ENCODE measurements at places on chromosomes 11 and 22.
A peak's percentile ranks its signal among the peaks of the same experiment; 100 is the strongest.

- no peak for DNase-seq
These were observed 86.6 kb downstream of the MAML2 start for GRCh38 chr11:96256215-96257011.

GRCh38 chr11:64102005-64102738 lies 63.7 kb downstream of the MACROD1 start:
- DNase-seq: peak; percentile 66

DNA sequence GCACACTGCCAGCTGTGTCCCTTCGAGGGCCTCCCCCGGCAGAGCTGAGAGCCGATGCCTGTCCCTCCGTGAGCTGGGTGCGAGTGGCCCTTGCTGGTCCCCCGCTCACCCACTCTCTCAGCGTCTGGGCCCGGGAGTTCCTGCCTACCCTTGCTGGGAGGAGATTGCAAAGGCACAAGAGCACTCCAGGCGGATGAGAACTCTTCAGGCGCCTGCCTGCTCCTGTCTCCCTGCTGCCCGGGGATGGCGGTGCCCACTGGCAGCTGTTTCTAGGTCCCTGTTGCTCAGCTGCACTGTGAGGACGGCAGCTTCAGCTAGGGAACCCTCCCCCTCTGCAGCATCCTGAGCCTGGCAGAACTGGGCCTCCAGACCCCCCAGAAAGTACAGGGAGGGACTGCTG lies 61.1 kb downstream of the FLRT1 start:
- peak; percentile 74 for DNase-seq

GRCh38 chr11:3950996-3951660 lies 95.7 kb downstream of the STIM1 start:
- DNase-seq: no peak

- no peak for DNase-seq
These were observed 9.7 kb downstream of the TSPAN32 start for GRCh38 chr11:2311353-2312133.

- DNase-seq: no peak
These were observed 840.3 kb downstream of the OPCML start for GRCh38 chr11:132691848-132692550.

DNA sequence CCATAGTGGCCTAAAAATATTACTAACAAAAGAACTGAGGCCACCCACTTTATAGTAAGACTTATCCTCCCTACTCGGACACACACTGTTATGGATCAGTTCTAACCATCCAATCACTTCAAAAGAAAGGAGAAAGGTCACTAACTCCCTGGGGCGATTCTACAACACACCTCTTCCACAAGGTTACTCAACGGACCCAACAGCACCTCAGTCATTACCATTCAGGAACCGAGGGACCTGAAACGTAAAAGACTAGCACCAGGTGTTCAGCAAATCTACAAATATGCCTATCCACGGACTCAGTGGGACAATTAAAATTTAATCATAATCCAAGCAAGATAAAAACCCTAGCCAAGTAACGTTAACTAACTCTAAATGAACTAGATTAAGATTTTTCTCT lies 1.6 kb downstream of the HNRNPUL2 start:
- DNase-seq: peak; percentile 23

DNA sequence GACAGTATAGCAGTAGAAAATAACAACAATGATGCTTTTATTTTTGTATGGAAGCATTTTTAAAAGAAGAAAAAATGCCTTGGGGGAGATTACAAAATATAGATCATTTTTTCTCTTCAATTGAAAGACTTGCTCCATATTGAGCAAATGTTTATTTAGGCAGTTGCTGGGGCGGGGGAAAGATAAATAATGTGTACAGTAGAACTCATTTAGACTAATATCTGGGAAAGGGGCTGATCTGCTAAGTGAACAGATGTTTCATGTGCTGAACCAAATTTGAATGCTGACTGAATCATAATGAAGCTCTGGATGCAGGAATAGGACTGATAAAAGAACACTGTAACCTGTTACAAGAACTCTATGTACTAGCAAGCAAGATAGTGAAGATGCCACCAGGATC lies 457.1 kb upstream of the TENM4 start:
- DNase-seq: no peak

GRCh38 chr11:21650961-21651360 lies 541.9 kb upstream of the ANO5 start:
- DNase-seq: no peak

DNA sequence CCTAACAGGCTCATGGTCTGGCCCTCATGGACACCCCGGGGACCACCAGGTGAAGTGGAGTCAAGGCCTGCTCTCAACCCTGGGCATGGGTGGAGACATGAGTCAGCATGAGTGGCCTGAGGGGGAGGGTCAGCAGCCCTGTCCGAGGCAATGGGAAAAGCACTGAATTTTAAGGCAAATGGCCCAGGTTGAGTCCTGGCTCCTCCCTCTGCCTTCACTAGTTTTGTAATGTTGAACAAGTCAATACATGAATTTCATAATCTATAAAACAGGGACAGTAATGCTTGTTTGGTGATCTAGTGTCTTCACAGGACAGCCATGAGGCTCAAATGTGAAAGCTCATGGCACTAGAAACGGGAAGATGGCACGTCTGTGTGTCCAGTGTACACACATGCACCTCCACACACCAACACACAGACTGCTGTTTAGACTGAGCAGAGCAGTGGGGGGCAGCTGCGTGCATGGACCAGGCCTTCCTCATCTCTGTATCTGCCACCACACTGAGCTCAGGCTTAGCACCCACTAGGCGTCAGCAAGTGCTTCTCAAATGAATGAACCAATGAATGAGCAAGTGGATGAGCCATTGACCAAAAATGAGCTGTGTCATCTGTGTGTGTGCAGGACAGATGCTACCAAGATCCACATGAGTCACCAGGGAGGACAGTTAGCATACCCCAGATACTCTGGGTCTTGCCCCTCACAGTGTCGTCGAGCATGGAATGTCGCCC lies 63.4 kb downstream of the NRXN2 start:
- DNase-seq: no peak

DNA sequence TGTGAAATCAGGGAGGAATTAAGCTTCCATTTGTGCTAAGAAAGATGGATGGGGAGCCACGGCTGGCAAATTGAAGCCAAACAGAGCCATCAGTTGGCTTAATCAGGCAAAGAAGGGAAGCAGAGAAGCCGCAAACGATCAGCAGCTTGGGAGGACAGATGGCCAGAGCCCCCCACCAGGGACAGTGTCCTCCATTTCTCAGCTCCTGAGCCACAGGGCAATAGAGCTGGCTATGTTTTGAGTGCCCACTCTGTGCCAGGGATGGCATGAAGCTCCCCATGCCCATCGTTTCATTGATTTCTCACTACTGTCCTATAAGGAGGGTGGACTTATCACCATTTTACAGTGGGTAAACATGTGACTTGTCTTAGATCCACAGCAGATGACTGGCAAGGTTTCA lies 126.3 kb upstream of the ASPHD2 start:
- no peak for DNase-seq

DNA sequence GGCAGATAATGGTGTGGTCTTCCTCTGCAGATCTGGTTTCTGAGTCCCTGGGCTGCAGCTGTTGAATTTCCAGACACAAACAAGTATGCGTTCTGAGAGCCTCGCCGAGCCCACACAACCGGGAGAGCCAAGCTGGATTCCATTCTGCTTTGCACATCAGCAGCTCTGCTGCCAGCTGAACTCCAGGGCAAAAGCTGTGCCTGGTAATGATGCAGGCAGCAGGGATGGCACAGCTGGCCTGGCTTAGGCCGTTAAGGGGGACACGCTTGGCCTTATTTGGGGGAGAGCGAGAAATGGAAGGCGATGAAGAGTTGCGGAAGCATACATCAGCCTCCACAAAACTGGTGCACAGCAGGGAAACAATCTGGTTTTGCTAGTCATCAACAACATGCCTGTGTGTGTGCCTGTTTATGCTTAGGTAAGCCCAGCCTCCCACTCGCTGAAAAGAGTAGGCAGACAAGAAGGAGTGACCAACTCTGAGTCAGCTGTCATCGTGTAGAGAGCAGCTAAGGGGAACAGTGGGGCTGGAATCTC lies 25.1 kb downstream of the ADAMTS8 start:
- DNase-seq: no peak

- DNase-seq: no peak
These were observed 11.5 kb upstream of the SPI1 start for GRCh38 chr11:47389577-47390421.

GRCh38 chr22:41203118-41203517 lies 2.0 kb upstream of the L3MBTL2 start:
- no peak for DNase-seq

- DNase-seq: peak; percentile 13
These were observed 18.1 kb downstream of the DGCR2 start for GRCh38 chr22:19103880-19104821.

- no peak for DNase-seq
These were observed 311 bp downstream of the APBB1 start for GRCh38 chr11:6418557-6419008.

GRCh38 chr11:70646272-70647049 lies 248.1 kb downstream of the CTTN start:
- DNase-seq: no peak

DNA sequence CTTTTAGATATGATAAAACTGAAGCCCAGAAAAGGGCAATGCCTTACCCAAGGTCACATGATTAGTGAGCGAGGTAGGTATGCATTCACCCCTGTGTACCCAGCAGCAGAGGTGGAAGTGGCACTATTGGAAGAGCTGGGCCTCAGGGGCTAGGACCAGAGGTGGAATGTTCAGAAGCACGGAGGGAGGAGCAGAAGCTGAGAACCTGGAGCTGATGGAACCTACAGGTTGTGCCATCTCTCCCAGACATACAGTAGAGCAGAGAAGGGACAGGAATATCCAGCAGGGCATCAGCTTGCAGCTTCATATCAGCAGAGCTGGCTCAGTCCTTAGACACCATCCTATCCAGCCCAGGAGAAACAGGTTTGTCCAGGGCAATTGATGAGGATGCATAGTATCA lies 14.6 kb upstream of the FCHSD2 start:
- DNase-seq: no peak

DNA sequence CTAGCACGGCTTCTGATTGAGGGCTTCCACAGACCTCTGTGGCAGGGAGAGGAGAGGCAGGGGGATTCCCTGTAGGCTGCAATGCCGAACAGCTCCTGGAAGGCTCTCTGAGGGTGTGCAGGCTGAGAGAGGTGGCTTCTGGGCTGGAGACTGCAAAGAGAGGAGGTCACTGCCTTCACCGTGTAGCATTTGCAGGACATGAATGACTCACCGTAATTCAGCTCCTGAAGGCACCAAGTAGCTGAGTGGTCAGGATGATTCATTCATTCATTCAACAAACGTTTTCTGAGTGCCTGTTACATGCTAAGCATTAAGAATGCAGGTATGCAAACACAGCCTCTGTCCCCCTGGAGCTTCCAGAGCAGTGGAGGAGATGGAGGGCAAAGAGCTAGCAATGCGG lies 18.0 kb upstream of the EIF3D start:
- no peak for DNase-seq

- no peak for DNase-seq
These were observed 12.7 kb upstream of the TREH start for GRCh38 chr11:118691926-118692830.

DNA sequence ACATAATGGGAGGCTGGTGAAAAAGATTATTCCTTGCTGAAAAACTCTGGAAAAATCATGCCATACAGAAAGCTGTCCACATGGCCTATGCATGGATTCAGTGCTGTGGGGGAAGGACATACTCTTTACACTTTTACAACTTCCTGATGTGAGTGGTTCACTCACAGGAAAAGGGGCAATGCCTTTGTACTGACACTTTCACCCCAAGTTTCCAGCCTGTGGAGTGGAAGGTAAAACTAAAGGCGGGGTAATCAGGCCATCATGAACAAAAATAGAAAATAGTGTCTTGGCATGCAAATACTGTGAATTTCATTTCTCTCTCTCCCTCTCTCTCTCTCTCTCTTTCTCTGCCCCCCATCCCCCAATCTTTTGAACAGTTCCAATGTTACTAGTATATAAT lies 281.8 kb downstream of the ETS1 start:
- no peak for DNase-seq

- DNase-seq: no peak
These were observed 32.5 kb downstream of the NOX4 start for GRCh38 chr11:89458716-89459115.

DNA sequence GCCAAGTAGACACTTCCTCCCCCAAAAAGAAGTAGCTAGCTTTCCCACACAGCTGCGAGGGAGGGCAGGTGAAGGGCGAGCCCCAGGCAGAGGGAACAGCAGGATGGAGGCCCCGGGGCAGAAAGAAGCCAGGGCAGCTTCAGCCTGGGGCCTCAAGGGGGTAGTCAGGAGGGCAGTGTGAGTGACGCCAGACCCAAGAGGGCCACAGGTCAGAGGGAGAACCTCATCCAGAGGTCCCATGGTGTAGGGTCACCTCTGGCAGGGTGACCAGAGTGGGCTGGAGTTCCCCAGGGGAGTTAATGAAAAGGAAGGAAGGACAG lies 9.2 kb downstream of the PRR5 start:
- no peak for DNase-seq

DNA sequence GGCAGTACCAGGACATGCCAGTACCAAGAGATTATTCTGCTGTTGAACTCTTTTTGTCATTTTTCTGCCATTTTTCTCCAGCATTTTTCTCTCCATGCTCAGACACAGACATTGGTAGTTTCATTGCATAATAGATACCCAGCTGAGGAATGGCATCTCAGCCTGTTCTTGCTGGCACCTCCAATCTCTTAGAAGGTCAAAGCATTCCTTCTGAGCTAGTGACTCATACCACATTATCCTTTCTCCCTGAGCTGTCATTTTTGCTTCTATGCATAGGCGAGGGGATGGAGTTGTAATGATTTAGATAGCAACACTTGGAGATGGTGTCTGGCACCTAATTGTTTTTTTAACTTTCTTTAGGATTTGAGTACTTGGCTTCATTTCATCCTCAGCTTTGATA lies 321.1 kb downstream of the NELL1 start:
- no peak for DNase-seq

DNA sequence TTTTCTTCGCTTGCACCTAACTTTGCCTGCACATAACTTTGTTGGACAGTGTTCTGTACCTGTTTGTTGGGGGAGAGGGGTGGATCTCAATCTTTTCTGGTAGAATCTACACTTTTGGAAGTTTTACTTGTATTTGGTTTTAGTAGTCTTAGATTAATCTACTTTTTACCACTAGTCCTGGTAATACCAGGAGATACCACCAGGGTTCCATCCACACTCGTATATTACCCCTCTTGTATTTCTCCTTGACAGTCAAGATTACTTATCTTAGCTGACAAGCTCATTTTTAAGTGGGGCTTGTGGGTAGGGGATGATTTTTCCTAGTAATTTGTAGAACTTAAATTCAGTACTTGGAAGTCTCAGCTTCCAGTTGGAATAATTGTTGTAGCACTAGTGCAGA lies 37.3 kb upstream of the TECTA start:
- DNase-seq: no peak

DNA sequence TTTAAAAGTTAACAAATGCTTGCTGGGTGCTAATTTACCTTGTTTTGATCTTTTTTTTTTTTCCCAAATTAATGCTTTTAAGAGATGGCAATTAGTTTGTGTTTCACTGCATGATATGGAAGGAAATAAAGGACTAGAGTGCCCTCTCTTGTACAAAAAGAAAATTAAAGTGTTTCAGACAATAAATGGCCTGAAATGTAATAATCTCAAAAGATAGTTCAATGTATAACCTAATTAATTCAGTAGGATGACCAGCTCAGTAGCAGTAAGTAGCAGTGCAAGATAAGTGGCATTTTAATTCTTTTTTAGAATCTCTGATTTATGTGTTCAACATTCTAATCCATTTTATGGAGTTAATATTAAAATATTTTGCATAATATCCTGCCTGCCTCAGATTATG lies 39.9 kb upstream of the MYO18B start:
- peak; percentile 21 for DNase-seq
